ENCODE measurements at places on chromosomes 5 and 9. TPM values are rescaled to one million over a fixed set of nuclear protein-coding genes. Genes with fewer than 3 reads are reported as not detected.

The TSLP gene
- not detected for total RNA-seq

The DND1 gene
- total RNA-seq: 0.82 TPM

The SH3GL2 gene
- 0.09 TPM for total RNA-seq

The MEIKIN gene
- not detected for total RNA-seq

The CD14 gene
- total RNA-seq: 5.6 TPM

The PCDHB10 gene
- total RNA-seq: not detected

The PDE4D gene
- 49.7 TPM for total RNA-seq

The SPINK1 gene
- total RNA-seq: not detected

The ZNF474 gene
- total RNA-seq: 0.22 TPM

The PCDHB7 gene
- total RNA-seq: not detected

The SLC28A3 gene
- not detected for total RNA-seq

The DNM1 gene
- 82.3 TPM for total RNA-seq

The SPIN1 gene
- 43.2 TPM for total RNA-seq

The NFX1 gene
- 26.5 TPM for total RNA-seq

The RNF208 gene
- 1.8 TPM for total RNA-seq

The NRARP gene
- total RNA-seq: 5.9 TPM

The CXCL14 gene
- total RNA-seq: 0.17 TPM

The PCDHGA10 gene
- total RNA-seq: 0.01 TPM

The PCDHA1 gene
- 0.21 TPM for total RNA-seq

The PCDHB4 gene
- 0.05 TPM for total RNA-seq

The PTBP3 gene
- total RNA-seq: 29.5 TPM

The FCN1 gene
- not detected for total RNA-seq

The AQP7 gene
- total RNA-seq: 0.24 TPM

The PCDH12 gene
- not detected for total RNA-seq

The MXD3 gene
- 13.3 TPM for total RNA-seq

The SMIM33 gene
- not detected for total RNA-seq

The C9orf50 gene
- total RNA-seq: not detected

The LCNL1 gene
- total RNA-seq: 0.02 TPM

The EPB41L4B gene
- 9.5 TPM for total RNA-seq

The PCA3 gene
- not detected for total RNA-seq

The CDC25C gene
- 13.0 TPM for total RNA-seq
